EH (cell line): ENCODE measurements at places on chromosomes 7 and 10.

GRCh38 chr7:122790132-122790531 is 87.4 kb upstream of the RNF148 start:
- DNase-seq: no peak

DNA sequence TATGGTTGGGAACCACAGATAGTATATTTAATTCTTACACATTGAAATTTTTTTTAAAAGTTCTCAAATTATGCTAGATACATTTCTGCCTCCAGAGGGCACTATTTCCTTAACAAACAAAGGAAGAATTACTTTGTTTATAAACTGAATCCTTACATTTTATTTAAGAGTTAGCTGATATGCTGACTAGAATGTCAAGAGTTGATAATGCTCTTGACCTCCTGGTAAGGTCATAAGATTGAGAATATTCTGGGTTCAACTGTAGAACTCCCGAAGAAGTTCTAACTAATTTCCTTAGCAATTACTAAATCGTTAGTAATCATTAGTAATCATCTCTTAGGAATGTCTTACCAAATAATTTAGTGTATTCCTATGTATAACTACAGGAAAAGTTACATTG is 95.3 kb upstream of the CYP26C1 start:
- peak; percentile 59 for DNase-seq

DNA sequence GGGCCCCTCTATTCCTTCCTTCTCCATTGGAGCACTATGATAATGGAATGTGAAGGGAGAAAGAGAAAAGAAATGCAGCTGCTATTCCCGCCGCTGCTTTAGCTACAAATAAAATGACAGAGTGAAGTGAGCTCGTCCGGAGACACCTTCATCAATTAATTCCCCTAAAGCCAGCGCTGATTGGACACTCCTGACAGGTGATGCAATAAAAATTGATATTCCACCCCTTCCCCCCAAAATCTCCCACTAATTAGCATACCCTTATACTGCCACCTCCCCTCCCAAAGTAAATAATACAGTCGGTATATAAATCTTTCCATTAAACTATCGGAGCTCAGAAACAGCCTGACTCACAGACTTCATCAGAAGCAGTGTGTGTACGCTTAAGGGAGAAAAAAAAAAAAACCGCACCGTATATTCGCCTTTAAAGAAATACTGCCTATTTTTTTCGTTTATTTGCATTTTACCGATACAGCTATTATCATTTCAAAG is 7.3 kb downstream of the SKIDA1 start:
- peak; percentile 35 for DNase-seq

- DNase-seq: no peak
Observed at GRCh38 chr7:133217773-133218172, 35.1 kb upstream of the EXOC4 start.

- DNase-seq: peak; percentile 61
Observed at GRCh38 chr10:107442035-107442505, 277.6 kb upstream of the SORCS1 start.

DNA sequence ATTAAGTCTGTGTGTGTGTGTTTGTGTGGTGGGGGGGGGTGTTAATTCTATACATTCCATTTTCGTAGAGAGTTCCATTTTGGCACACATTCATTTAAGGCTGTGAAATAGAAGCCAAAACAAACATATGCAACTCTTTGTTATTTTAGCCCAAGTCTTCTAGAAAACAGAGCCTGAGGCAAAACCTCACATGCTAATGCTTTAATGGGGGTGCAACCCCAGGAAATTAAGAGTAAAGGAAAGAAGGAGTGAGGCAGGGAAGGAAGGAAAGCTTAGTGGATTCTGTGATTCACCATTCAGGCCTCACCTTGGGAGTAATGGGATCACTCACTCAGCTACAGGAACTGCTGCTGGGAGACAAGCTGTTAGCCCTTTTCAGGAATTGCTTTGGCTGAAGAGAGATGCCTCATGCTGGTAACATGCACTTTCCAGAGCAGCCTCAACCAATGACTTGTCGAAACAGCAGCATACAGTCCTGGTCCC is 73.0 kb upstream of the CTTNBP2 start:
- no peak for DNase-seq
